T-helper 2 cell (primary cell): ENCODE measurements at places on chromosomes 6 and 20.

DNA sequence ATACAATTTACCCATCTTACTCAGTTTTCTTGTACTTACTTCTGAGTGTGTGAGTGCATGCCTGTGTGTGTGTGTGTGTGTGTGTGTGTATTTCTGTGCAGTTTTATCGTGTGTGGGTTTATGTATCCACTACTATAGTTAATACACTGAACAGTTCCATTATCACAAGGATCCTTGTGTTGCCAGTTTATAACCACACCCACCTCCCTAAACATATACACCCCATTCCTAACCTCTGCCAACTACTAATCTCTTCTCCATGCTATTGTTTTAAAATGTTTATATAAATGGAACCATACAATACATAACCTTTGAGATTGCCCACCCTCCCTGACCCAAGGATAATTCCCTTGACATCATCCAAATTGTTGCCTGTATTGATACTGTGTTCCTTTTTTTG, 18.7 kb downstream of the POFUT1 start:
- no peak for DNase-seq

DNA sequence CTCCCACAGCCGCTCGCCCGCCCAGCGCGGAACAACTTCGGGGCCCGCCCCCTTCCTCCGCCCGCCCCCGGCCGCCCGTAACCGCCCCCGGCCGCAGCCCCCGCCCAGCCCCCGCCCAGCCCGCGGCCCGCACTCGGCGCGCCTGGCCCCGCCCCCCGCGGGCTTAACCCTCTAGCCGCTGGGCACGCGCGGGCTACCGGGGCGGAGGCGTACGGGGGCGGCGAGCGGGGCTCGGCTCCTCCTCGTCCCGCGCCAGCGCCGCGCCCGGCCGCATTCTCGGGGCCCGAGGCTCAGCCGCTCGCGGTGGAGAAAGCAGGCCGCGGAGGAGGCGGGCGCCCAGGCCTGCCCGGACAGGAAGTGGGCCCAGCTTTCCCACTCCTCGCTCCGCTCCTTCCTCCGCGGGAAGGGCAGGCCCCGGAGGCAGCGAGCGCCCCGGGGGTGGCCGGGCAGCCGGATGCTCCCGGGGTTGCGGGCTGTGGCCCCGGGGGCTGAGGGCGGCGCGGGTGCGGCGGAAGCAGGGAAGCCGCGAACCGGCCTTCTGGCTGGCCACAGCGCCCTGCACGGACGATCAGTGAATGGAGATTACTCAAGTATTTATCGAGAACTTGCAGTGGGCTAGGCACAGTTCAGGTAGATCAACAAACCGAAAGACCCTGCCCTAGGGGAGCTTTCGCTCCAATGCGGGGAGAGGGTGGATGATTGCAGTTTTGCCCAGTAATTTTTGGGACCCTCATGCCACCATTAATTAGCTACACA, at the start of gene TRAM2:
TSS of gene TRAM2 (minus strand) at position 39 of the 756 bp plus-strand sequence. CDS start 145 bp downstream, outside the sequence.
- peak; percentile 76 for DNase-seq

DNA sequence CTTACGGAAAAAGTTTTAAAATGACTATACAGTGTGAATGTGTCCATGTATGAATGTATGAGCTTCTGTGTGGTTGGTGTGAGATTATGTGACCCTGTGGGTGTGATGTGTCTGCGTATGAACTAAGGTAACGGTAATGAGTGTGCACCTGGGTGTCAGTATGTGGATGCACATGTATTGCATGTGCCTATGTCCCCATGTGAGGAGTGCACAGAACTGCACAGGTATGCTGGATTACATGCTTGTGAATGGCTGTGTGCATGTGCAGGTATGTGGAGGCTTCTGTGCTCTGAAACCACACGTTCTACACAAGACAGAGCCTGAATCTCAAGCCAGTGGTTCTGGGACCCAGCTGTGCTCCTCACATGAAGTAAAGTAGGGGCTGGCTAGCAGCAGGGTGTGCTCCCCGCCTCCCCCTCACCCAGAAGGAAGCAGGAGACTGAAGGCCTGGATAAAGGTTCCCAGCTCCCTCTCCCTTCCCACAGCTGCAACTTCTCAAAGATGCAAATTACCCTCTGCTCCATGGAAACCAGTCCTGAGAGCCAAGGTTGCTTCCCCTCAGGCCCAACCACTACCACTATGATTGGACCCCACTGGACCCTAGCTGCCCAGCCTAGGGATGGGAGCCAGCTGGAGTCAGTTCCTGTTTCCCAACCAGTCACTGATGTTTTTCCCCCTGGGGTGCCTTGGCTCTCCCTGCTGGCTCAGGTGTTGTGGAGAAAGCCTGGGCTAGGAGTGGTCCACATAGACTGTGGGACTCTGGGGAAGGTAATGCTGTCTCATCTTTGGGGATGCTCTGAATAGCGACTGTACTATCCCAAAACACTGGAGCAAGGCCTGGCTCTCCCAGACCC, 24.8 kb upstream of the SPDEF start:
- DNase-seq, result no peak

GRCh38 chr20:62686869-62687830, 21.5 kb upstream of the NTSR1 start:
- DNase-seq, result no peak

GRCh38 chr20:37570419-37570818, 42.7 kb upstream of the BLCAP start:
- no peak for DNase-seq

- no peak for DNase-seq
Measured at GRCh38 chr6:140966676-140967075, 1166.0 kb upstream of the GJE1 start.

DNA sequence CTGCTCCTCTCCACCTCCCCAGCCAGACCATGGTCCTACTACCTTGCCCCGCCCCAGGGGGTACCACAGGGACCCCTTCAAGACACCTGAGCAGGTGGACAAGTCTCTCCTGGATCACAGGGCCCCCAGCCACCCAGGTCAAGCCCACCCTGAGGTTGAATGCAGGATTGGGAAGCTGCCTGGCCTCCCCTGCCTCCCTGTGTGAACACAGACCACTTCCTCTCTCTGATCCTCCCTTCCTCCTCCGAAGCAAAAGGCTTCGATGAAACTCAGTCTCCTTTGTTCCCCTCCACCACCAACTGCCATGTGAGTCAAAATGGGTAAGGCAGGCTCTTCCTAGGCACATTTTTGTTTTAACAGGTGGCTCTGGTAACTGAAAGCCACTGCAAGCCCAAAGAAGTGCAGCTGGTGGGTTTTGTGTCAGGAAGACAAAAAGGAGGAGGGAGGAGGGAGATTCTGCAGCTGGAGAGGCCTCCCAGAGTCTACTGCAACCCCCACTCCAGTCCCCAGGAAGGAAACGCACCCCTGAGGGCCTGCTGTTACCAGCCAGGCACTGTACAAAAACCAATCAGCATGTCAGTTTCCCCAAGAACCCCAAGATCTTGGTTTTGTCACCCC, 5.4 kb downstream of the ADA start:
- DNase-seq, result no peak

GRCh38 chr20:61761453-61762166, 304.1 kb downstream of the TAF4 start:
- DNase-seq, result no peak

GRCh38 chr6:30939473-30939872, 1.3 kb upstream of the MUCL3 start:
- no peak for DNase-seq

GRCh38 chr6:25746968-25747367, 7.6 kb upstream of the SLC17A4 start:
- DNase-seq, result no peak

GRCh38 chr20:32536851-32537656, 48.1 kb downstream of the NOL4L start:
- peak; percentile 65 for DNase-seq

- no peak for DNase-seq
Measured at GRCh38 chr6:80676386-80676785, 569.9 kb downstream of the BCKDHB start.

- no peak for DNase-seq
Measured at GRCh38 chr20:62843656-62844055, 18.0 kb downstream of the TCFL5 start.

DNA sequence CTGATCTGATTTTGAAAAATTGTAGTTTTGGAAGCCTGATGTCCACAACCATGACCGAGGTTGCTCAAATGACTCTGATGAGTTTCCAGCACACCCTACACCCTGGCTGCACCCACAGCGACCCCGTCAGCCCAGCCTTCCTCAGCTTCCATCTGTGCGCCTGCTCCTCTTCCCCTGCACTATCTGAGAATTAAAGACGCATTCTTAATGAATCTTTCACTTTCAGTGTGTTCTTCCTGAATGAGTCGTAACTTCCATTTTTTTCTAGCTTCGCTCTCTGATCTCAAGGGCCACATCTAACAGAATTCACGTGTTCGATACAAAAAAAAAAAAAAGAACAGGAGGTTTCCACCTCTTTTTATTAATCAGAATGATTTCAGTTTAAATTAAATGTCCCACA, 21.3 kb upstream of the RREB1 start:
- DNase-seq, result no peak

GRCh38 chr6:122696079-122696478, 83.4 kb upstream of the FABP7 start:
- DNase-seq, result no peak

DNA sequence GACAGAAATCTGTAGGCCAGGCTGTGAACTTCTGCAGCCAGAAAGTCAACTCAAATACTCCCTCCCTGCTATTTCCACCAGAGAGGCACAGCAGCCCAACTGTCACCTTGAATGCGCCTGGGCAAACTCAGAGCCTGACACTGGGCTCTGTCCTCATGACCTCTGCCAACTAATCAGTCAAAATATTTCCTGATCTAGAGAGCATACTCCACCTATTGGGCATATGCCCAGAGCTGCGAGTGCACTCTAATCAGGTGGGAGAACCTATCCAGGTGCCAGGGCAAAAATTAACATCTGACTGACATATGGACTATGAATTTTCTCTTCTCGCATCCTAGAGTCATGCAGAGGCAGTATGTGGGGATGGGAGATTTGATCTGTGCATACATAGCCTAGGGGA, 406.3 kb upstream of the RUNX2 start:
- DNase-seq, result no peak

GRCh38 chr20:54560357-54560756, 85.0 kb downstream of the DOK5 start:
- no peak for DNase-seq

DNA sequence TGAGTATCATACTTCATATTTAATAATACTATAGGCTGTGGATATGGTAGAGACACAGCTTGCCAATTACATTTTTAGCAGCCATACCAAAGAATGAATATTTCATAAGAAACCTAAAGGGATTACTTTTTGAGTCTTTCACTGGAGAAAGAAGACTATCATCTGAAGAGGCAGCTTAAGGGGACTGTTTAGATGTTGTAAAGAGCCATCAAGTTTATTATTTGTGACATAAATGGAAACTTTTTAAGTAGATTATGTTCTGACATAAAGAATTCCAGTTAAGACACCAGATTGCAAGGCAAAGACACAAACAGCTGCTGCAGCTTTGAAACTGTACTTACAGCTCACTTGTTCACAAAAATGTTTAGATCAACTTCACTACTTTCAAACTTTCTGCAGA, 429.4 kb downstream of the TFAP2A start:
- no peak for DNase-seq

- DNase-seq, result no peak
Measured at GRCh38 chr6:131065112-131065823, 2.2 kb upstream of the EPB41L2 start.

DNA sequence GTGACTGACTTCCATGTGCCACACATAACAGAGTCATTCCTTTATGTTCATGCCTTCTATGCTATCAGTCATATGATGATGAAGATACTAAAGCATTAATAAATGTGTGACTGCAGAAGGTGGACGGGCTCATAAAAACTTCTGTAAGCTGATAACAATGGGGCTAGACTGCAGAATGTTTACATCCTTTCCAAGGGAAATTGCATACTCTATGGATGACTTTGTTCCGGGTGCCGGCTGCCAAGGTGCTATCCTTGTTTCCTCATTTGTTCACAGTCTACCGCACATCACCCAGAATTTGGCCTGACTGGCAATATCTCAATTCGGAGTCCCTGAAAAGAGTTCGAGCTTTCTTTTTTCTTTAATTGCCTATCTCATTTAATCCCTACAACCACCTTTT, 85.0 kb downstream of the HUS1B start:
- no peak for DNase-seq

GRCh38 chr20:19746396-19746795, 11.7 kb upstream of the RIN2 start:
- no peak for DNase-seq

GRCh38 chr6:5569491-5569890, 308.2 kb downstream of the FARS2 start:
- no peak for DNase-seq

DNA sequence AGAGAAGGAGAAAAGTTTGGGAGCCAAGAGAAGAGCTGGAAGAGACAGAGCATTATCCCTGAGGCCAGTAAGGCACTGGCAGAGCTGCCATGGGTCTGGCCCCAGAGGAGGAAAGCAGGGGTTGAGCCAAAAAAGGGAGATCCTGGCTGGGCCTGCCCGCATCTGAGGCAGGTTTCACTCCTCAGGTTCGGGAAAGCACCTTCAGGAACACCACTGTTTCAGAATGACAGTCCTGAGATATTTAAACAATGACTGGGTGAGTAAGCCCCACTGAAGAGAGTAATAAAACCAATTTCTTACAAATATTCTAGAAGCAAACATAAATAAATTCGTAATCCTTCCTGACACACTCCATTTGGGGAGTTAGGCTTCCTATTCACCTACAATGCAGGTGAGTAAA, 152.2 kb downstream of the BACH2 start:
- DNase-seq, result no peak

DNA sequence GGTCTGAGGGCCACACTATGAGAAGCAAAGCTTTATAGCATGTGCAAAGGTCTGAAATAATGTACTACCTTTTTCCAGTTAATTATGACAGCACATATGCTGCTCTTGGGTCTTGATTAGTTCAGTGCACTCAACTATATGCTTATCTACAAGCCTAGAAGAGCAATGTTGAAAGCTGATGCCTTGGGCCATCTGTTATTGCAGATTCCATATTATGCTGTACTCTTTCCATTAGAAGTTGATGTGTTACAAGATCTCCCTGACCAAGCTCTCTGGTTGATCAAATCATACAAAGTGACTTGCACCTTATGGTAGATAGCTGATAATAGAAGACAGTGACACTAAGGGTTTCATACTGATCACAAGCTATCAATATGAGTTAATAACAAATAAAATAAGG, 327.3 kb downstream of the FRK start:
- DNase-seq, result no peak

GRCh38 chr6:3236005-3236404, 8.6 kb upstream of the TUBB2B start:
- no peak for DNase-seq

GRCh38 chr20:24363031-24363430, 106.4 kb upstream of the SYNDIG1 start:
- no peak for DNase-seq

GRCh38 chr6:92479831-92480230, 939.5 kb downstream of the EPHA7 start:
- no peak for DNase-seq

- no peak for DNase-seq
Measured at GRCh38 chr6:15137086-15137485, 108.8 kb upstream of the JARID2 start.

- DNase-seq, result no peak
Measured at GRCh38 chr20:32515631-32516101, 69.5 kb downstream of the NOL4L start.
